Activated CD4-positive, alpha-beta T cell treated with anti-CD3 and anti-CD28 coated beads for 48 hours (primary cell): ENCODE measurements at places on chromosomes 5 and 9.

GRCh38 chr5:55160493-55161209 is 680 bp downstream of the GPX8 start:
- DNase-seq: no peak

- DNase-seq: no peak
These were observed 114.1 kb downstream of the MUSK start for GRCh38 chr9:110782701-110783100.

- no peak for DNase-seq
These were observed 63.7 kb upstream of the ZNF622 start for GRCh38 chr5:16529306-16529705.

GRCh38 chr5:180689071-180689694 is 39.8 kb upstream of the FLT4 start:
- DNase-seq: peak; percentile 61

GRCh38 chr5:3659907-3660306 is 64.3 kb downstream of the IRX1 start:
- no peak for DNase-seq

DNA sequence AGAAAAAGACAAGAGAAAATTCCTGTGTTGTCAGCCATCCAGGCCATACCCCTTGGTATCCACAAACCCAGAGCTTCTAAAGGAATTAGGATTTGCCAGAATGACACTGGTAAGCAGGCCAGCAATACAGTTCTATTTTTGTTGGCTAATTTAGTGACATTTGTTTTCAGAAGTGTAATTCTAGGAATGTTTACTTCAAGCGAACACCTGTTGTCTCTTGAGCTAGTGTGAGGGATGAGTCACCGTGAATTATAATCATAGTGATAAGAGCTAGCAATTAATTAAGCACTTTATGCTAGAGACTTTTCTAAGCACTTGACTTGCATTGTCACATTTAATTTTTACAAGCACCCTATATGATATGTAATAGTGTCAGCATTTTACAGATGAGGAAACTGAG is 99.2 kb downstream of the PRKACG start:
- DNase-seq: no peak

GRCh38 chr5:168848569-168848968 is 269.4 kb upstream of the PANK3 start:
- no peak for DNase-seq

DNA sequence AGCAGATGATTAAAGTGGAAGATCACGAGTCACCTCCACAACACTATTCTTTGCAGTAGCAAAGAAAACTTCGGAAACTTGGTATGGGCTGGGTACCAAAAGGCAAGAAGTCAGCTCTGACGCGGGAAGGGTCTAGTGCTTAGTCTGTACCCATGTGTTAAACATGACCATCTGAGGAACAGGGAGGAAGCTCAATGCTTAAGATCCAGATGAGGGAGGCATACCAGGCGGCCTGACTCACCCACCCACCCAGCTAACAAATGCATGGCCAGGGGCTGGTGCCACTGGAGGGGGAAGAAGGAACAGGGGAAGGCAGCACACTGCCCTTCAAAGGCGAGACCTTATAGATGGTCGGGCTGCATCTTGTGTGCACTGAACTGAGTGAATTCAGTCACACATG is 41.8 kb downstream of the CAMSAP1 start:
- DNase-seq: no peak

DNA sequence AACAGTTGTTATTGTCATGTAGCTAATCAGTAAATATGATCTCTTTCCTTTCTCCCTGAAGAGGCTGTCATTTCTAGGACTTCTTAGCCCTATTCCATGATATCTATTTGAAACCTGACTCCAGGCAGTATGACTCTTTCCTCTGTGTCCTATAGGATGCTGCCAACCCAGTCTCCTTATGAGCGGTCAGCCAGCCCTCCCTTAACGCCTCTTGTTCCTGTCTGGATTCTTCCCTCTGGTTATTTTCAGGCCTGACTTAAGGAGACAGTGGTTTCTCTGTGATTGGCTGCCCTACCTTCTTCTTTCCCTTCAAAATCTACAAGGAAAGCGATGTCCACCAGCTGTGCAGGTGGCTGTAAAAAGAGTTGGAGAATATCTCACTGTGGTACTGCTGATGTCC is 19.4 kb upstream of the C5orf63 start:
- DNase-seq: no peak

DNA sequence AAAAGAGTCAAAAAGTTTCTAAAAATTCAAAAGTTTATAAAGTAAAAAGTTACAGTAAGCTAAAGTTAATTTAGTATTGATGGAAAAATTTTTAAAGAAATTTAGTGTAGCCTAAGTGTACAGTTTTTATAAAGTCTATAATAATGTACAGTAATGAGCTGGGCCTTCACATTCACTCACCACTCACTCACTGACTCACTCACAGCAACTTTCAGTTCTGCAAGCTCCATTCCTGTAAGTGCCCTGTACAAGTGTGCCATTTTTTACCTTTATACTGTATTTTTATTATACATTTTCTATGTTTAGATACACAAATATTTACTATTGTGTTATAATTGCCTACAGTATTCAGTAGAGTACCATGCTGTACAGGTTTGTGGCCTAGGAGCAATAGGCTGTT is 239.5 kb upstream of the MAP3K1 start:
- DNase-seq: no peak

GRCh38 chr9:110224583-110224982 is 16.6 kb upstream of the C9orf152 start:
- DNase-seq: no peak

DNA sequence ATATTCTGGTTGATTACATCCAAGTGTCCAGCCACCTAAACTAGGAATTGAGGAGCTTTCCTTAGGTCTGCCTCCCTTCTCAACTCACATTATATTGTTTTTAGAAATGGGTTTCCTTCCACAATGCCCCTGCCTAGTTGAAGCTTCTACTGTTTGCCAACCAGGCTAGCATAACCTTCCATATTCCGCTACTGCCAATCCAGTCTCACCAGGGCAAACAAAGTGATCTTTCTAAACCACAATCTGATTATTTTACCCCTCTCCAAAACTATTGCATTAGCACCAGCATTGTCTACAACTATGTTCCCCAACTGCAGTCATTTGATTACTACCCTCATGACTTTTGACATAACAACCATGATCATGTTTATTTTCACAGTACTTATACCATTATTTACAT is 115.8 kb upstream of the RASEF start:
- DNase-seq: no peak

DNA sequence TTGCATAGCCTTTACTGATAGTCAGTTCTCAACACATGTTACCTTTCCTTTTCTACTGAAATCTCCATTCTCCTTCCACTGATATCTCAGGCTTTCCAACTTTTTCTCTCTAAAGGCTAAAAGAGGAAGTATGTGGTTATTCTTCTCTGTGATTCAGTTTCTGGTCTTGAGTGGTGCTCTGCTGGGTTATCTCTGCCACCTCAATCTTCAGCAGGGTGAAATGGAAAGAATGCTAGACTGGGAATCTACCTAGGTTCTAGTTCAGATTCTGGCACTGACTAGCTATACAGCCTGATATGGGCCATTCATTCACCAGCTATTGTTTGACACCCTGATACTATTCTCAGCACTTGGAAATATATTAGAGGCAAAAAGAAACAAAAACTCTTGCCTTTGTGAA is 124.9 kb upstream of the GRIA1 start:
- no peak for DNase-seq

DNA sequence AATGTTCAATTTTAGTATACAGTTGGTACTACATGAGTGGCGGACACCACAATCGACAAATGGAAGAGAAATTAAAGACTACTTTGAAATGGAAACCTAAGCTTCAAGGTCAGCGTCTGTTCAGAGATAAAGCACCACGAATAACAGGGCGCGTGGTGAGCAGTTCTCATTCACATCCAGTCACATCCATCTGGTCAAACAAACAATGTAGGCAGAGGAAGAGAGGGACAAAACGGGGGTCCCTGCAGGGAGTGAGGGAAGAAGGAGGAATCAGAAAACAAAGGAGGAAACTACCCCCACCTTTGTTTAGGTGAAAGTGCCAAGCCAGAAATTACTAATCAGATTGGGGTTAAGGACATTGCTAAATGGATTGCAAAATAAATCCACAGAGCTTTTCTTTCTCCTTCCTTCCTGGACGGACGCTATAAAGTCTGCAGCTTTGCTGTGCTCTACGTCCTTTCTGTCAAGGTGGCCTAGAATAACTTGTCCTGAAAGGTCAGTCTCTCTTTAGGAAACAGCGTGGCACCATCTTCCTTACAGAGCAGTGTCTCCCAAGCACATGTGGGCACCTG is 138.6 kb downstream of the ENTREP1 start:
- no peak for DNase-seq

GRCh38 chr5:133423011-133423617 is 189.2 kb downstream of the FSTL4 start:
- no peak for DNase-seq

DNA sequence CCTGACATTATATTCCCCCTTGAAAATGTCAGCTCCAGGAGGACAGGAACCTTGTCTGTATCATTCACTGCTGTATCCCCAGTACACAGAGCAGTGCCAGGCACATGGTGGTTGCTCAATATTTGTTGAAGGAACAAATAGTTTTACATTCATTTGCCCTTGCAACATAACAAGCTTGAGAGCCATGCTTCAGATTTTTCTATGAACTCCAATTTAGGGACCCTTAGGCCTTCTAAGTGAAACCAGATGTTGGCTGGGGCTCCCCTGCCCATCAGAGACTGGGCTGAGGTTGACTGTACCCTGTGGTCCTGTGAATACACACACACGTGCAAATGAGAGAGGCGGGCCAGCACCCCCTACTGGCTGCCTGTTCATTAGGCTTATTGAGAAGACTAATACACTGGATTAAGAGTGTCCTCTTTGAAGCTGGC is 214.9 kb upstream of the WWC1 start:
- DNase-seq: peak; percentile 26

GRCh38 chr9:120481846-120482245 is 98.1 kb downstream of the CDK5RAP2 start:
- DNase-seq: no peak

DNA sequence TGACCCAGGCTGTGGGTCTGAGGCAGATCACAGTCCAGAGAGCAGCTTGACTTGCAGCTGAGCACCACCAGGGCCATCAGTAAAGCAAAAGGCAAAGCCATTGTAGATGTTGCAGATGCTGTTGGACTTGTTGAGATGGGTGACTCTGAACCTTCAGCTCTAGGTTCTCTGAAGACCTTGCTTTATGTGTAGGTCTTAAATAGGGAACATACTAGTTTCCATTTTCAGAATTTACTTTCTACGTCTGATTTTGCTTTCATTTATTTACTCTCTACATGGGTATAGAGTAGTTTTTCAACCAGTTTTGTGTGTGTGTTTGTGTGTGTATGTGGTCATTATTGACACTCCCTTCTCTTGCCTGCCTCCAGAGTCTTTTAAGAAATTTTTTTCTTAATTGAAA is at the start of gene IFNA6:
Gene IFNA6, minus strand, starts transcription at position 101 of the 400 bp plus-strand sequence. Its CDS starts 0 bp downstream, at position 101.
- no peak for DNase-seq

DNA sequence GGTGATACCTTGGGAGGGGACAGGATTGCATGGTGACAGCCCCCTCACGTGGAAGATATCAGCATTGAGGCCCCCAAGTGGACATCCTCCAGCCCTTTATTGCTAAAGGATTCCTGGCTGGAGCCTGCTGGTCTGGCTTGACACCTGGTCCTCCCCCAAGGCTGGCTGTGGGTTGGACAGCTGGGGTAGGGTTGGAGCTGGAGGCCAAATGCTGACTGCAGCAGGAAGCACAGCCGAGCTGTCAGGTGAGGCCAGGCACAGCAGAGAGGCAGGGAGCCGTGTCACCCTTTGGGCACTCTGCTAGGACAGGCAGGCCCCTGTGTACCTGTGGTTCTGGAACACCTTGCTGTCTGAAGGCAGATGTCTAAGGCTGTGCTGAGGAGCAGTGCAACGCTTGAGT is 2.2 kb downstream of the CACFD1 start:
- no peak for DNase-seq
